ENCODE measurements at places on chromosomes 5 and 9.
A peak's percentile ranks its signal among the peaks of the same experiment; 100 is the strongest.

DNA sequence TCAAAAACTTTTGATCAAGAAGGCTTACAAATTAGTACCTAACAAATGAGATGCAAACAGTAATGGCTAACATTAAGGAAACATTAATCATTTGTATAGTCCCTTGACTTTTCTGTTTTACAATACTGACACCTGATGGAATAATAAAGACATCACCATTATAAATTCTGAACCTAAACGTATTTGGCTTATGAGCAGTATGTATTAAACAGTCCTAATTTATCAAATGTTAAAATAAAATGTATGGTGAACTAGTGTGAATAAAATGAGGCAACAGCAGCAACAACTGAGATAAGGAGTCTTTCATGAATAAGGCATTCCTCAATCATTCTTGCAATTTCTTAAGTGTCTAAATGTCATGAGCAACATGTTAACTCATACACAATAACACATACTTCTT, 6.0 kb downstream of the PUM3 start:
- peak; percentile 8 for DNase-seq

- DNase-seq: no peak
Measured at GRCh38 chr5:127925916-127926315, 157.7 kb upstream of the SLC12A2 start.

DNA sequence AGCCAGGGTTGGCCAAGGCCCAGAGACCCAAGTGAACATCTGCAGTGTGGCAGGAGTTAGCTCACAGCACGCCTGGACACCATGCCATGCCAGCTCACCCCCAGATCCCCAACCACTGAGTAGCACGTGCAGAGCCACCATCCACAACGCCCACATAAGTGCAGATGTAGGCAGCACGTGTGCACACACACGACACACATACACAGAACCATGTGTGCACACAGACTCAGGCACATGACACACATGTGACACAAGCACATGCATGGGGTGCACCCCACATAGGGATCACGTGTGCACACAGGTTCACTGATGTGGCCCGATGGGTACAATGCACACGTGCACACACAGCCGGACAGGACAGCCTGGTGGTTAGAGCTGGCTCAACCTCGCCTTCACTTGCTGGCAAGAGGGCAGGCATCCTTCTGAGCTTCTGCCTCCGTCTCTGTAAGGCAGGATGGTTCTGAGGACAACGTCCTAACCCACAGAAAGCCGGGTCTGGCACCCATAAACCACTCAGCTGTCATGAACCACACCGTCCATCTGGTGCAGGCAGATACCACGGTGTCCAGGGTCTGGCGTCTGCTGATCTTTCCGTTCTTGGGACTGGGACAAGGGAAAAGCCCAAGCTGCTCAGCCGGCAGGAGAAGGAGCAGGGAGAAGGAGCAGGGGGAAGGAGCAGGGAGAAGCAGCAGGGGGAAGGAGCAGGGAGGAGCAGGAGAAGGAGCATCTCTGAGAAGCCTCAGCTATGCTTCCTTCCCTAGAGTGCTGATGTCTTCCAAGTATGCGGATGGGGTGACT, 12.0 kb downstream of the LRRC26 start:
- no peak for DNase-seq

GRCh38 chr5:168409591-168410458, 76.4 kb upstream of the RARS1 start:
- DNase-seq: peak; percentile 39

GRCh38 chr9:90340421-90340820, 302.2 kb downstream of the DIRAS2 start:
- no peak for DNase-seq

All from CD4-positive, alpha-beta T cell treated with Interferon alpha-2 for 1 hour (primary cell).